ENCODE measurements at places on chromosomes 2 and 18.

- no peak for DNase-seq
Observed at GRCh38 chr2:173770947-173771678, 194.1 kb downstream of the SP3 start.

DNA sequence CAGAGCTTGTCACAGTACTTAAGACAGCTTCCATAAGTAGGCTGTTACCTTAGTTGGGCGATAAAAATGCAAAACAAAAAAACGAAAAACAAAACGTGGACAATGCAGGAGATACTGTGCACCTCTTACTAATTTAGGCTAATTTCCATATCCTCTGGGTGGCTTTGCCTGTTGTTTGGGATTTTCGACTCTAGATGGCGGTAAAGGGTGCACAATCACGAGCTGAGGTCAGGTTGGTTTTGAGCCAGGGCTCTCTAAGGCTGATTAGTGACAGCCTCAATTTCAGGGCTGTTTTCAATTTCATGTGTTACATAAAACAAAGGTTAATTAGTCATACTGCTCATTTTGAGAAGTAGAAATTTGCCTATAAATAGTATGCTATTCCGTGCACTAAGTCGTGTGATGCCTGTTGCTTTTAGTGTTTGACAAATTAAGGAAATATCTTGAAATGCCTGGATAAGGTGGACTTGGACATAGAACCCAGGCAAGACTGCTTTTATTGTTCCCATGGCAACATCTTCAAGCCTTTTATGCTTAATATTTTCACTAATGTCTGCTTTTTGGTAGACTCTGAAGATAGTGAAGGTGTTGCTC, 493.1 kb downstream of the SOCS6 start:
- no peak for DNase-seq

DNA sequence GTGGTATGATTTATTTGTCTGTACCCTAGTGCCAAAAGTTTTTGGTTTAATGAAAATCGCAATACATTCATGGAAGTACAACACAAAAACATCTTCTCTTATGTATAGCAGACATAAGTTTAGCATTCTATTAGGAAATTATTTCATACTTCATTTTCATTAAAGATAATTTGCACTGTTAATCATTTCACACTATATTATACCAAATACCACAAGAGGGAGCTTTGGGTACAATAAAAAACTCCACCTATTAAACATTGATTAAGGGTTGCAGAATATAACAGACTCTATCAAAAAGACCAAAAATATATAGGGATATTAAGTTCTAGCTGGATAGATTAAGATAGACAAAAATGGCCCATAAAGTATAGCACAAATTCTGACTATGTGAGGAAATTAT, 79.0 kb downstream of the SLC66A3 start:
- peak; percentile 31 for DNase-seq

- peak; percentile 52 for DNase-seq
Observed at GRCh38 chr2:223642506-223642905, 40.3 kb upstream of the SCG2 start.
